ENCODE measurements at places on chromosomes 4 and X.

DNA sequence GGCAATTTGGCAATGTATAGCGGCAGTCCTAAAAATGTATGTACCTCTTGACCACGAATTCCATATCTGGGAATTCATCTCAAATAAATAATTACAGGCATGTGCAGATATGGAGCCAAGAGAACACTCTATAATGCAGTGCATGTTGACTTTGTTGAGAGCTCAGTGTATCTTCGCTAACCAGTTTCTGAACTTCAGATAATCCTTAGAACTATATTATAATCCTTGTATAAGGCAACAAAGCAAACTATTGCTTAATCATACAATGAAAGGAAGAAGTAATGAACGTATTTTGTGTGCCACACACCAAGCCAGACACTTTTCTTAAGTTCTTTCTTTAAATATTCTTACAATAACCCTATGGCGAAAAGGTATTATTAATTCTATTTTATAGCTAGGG, 168.5 kb downstream of the SMIM20 start:
- DNase-seq, result no peak

DNA sequence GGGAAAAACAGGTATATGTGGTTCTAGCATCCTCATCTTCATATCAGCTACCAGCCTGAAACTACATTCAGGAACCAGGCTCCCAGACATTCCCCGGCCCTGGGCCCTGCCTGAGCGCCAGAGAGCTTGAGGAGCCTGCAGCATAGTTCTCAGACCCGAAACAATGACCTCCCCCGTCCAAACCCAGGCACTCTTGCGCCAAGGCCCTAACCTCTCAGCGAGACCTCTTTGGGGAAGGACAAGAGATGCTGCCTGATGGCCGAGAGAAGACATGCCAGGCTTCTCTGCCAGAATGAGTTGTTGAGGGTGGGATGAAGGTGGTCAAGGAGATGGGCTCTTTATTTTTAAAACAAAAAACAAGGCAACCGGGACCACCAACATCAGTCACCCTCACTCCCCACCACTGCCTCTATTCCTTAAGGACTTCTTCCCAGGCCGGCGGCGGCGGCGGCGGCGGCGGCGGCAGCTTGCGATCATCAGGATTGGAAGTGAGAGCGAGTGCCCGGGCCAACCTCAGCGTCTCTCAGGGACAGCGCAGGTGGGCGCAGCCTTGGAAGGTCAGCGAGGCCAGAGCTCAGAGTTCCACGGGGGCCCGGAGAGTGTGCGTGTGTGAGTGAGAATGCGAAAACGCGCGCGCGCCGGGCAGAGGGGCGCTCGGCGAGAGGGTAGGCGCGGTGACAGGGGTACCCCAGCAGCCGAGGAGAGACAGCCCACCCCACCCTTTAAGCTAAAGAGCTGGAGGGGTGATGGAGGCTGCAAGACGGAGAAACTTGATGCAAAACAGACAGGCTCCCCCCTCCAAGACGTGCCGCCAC, 601 bp downstream of the INPP4B start:
- DNase-seq, result no peak

GRCh38 chr4:36872679-36873078, 371.9 kb upstream of the NWD2 start:
- DNase-seq, result no peak

DNA sequence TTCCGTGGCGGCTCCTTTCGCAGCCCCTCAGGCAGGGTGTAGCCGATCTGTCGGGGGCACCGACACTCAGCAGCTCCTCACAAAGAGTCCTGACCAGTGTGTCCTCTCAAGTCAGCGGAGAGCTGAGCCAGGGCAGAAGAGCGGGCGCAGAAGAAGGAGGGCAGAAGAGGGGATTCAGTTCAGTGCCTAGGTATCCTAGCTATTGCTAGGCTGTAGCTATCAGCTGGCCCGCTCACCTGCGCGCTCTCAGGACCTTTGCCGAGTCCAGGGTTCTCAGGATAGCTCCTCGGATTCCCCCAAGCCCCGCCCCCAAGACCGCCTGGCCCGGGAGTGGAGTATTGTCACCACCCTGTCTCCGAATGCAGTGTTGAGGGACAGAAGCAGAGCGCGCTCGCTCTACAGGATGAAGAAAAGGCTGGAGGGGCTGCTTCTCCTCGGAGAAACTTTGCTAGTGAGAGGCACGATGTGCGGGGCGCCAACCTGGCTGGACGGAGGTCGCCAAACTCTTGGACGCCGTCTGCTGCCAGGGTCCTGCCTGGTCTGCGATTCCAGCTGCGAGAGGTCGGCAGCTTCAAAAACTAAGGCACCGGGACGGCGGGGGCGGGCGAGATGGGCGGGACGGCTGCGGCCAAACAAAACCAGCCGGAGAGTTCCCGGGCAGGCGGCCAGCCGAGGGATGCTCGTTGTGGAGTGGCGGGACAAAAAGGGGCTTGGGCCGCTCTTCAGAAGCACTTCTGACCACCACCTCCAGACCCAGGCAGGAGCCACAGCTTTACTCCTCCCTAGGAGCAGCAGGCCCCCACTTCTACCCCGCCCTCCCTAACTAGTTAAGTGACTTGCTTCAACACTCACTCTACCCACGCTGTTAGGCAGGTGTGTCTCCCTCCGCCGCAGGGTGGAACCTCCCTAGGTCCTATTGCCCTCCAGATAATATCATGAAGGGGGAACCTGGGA, at the start of gene XKRX:
Gene XKRX, minus strand, starts transcription at position 258 of the 954 bp plus-strand sequence. CDS start 613 bp downstream, outside the sequence.
- peak; percentile 20 for DNase-seq
